ENCODE measurements at places on chromosomes 2 and 18.

- DNase-seq: no peak
Observed at GRCh38 chr2:88831792-88832248, 140.3 kb downstream of the RPIA start.

DNA sequence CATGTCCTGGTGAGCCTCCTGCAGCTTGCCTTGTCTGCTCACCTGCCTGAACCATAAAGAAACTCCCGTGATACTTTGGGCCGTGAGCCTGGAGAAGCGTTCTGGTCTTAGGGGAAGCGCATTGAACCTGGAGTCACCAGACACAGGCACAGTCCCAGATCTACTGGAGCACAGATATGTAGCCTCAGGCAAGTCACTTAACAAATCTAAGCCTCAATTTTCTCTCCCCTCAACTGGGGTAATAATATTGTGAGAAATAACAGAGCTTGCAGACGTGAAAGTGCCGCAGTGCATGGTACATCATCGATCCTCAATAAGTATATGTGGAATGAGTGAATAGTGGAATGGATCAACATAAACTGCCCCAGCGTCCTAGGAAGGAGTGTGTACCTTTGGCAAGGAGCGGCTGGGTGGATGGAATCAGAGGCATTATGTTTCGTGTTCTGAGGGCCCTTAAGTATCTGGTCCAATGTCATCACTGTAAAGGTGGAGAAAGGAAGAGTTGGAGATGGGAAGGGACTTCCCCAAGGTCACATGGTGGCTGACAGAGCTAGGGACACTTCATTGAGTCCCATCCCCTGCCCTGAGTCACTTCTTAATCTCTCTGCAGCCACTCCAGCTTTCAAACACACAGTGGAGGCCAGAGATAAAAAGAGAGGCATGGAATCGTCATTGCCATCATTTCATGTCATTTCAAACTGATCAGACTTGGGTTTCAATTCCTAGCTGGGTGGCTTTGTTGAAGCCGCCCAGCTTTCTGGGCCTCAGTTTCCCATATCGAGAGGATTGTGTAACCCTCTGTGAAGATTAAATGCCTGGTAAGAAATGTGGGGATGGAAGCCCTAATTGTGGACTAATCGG lies 172.4 kb downstream of the DDX1 start:
- DNase-seq: no peak

DNA sequence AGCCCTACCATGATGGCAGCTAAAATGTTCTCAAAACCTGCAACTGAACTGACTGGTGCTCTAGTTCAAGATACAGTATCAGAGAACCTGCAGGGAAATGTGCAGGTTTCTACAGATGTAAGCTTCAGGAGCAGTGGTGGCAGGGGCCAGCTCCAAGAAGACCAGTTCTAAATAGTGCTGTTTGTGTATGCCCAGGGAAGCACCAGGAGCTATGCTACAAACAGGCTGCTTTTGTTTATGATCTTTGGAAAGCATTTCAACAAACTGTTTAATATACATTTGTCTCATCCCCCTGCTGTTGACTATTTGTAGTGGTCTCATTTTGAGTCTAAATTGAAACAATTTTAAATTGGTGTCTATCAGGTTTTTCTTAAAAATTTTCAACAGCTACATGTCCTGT lies 20.7 kb downstream of the FZD5 start:
- no peak for DNase-seq

DNA sequence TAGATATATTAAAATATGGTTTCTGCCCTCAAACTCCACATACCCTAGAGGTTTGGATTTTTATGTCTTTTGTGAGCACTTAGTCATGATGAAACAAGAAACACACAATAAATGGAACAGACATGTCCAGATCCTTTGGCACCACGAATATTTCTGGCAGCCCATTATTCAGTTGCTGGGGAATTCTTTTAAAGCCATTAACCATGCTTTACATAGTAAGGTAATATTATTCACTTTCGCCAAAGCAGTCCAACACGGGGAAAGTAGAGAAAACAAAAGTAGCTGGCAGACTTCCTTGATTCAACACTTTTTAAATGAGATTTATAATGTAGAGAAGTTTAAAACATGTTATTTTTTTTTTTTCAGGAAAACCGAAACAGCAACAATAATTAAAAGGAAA lies 235.4 kb downstream of the PIEZO2 start:
- no peak for DNase-seq

DNA sequence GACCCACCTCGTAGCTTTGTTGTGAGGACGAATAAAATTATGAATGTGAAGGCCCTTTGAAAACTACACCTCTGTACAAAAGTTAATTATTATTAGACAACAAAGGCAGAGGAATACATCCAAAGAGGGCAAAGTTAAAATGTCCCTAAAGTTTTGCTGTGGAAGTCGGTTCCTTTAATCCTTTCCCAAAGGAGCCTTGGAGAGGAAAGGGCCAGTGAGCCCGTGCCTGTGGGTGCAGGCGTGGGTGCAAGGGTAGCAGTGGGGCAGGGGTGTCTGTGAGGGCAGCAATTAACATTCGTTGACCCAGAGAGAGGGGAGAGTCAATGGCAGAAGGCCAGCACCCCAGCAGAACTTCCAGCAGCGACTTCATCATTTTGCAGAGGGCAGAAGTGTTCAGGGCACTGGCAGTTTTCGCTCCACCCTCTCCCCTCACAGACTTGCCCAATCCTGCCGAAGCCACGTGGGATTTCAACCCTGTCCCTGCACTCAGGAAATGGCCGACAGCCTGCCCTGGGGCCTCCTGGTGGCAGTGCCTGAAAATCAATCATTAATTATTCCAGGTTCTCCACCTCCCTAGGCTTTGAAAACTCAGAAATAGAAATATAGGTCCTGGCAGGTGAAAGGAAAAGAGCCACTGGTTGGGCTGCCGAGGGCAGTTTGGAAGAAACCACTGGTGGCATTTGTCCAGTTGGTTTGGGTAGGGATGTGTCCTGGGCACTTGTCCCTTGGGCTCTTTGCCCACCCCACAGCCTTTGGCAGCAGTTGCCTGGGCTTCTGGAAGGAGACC lies 4.2 kb upstream of the PAX8 start:
- no peak for DNase-seq

DNA sequence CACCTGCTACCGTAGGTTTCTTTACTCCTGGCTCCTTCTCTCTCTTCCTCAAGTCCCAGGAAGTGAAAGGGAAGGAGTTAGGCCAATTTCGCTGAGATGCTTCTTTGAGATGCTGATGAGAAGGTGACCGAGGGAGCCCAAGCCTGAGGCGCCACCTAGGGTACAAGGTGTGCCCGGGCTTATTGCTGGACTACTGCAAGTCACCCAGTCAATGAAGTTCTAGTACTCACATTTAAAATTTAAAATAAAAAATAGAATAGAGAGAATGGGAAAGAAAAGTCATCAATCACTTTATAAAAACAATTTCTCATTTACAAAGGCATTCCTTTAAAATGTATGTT lies 45.3 kb downstream of the ACAA2 start:
- DNase-seq: peak; percentile 47
